ENCODE measurements at places on chromosomes 7 and 10.

DNA sequence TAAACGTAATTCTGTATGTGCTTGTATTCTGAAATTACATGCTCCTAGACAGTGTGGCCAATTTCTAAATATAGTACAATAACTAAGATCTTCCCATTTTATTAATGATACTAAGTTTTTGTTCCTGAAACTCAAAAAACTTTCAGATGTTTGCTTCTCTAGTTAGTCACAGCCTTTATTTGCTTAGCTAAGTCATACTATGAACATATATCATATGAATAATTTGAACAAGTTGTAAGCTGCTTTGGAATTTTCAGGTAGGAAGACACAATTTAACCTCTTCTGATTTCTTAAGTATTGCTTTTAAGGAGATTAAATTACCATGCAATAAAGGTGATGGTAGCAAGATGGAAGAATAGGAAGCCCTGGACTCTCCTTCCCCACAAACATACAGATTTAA is 148.7 kb downstream of the AMPH start:
- DNase-seq = no peak

GRCh38 chr10:123275136-123275564 is 120.9 kb downstream of the BUB3 start:
- no peak for DNase-seq

GRCh38 chr7:8684426-8684825 is 251.0 kb downstream of the NXPH1 start:
- no peak for DNase-seq

- DNase-seq = no peak
These were observed 469 bp upstream of the NOC3L start for GRCh38 chr10:94363251-94363565.

GRCh38 chr10:12587451-12587888 is 238.1 kb downstream of the CAMK1D start:
- no peak for DNase-seq

GRCh38 chr7:55469721-55470120 is 102.6 kb downstream of the VOPP1 start:
- no peak for DNase-seq

GRCh38 chr7:107782374-107782773 is 20.6 kb downstream of the SLC26A3 start:
- DNase-seq = no peak

DNA sequence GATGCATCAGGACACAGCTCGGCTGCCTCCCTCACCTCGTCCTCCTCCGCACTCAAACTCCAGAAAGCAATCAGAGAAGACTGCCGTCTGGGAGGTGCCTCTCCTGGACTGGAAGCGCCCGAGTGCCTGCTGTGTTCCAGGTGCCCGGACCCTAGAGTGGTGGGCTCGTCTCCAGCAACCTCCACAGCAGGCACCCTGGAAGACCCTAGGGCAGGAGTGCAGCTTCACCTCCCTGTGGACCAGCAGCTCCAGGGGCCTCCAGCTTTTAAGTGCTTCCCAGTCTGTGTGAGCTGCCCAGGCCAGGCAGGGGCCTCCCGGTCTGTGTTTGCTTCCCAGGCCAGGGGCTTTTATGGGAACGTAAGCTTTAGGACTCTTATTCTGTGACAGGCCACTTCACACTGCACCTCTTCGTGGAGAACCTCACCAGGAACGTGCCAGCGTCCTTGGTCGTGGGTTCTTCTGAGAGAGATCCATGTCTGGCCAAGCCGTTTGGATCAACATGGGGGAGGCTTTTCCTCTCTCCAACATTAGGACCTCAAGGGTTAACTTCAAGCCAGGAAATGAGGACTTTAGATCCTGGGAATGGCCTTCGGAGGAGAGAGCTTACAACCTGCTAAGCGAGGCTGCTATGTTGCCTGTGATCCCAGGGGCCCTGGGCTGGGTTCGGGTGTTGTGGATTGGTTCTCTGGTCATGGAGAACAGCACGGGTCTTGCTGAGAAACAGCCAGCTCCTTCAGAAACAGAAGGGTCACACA is 5.9 kb upstream of the PWWP2B start:
- no peak for DNase-seq

DNA sequence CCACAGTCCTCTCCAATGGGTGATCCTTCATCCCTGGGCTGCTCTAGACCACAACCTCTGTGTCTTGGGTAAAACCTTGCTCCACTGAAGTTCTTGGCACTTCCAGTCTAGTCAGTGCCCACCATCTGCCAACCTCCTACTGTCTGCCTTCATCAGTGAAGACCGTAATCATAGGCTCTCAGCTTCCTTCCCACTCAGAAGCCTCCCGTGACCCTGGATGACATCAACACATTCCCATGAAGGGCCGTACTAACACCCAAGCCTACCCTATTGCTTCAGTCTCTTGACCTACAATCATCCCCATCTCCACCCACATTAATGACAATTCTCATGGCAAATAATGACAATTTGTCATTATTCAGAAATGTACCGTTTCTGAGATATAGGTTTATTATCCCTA is 27.6 kb upstream of the GARS1 start:
- no peak for DNase-seq

- no peak for DNase-seq
These were observed 165.5 kb downstream of the CDK14 start for GRCh38 chr7:90761584-90761983.

GRCh38 chr10:8584666-8585065 is 530.2 kb downstream of the GATA3 start:
- DNase-seq = no peak

GRCh38 chr10:21423338-21423737 is 102.1 kb downstream of the SKIDA1 start:
- DNase-seq = no peak

GRCh38 chr10:86299562-86299961 is 67.0 kb downstream of the GRID1 start:
- DNase-seq = no peak

GRCh38 chr7:37663693-37664092 is 19.9 kb upstream of the GPR141 start:
- no peak for DNase-seq

GRCh38 chr7:54728411-54728810 is 30.6 kb downstream of the SEC61G start:
- DNase-seq = no peak

GRCh38 chr7:5624386-5625365 is 156.8 kb downstream of the RNF216 start:
- DNase-seq = no peak

DNA sequence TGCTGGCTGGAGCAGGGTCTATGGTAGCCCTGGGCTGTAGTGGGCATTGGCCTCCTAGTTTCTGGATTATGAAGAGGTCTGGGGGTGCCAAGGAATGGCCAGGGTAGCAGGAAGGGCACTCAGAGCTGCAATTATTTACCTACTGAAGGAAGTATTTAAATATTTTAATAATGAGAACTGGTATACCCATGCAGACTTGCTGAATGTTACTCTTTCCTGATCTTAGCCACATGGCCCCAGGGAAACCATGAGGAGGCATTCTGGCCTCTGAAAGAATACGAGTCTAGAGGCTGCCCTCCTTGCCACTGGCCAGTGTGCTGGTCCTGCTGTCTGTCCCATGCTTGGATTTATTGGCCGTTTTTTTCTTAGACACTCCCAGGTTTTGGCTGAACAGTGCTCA is 599.7 kb downstream of the LRMDA start:
- no peak for DNase-seq

DNA sequence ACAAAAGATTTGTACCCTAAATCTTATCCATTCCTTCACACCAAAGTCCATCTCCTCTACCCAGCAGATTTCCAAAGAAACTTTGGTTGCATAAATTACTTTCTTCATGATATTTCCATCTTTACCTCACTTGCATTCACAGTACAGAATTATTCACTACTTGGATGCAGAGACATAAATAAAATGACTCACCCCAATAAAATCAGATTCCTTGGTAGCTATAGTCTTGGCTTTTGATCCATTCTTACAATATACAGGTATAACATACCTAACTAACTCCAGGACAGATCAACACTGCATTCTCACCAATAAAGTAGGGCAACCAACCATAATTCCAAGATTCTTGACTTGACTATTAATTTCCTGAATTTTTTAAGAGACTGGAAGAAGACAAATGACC is 815.1 kb downstream of the MAGI2 start:
- no peak for DNase-seq

DNA sequence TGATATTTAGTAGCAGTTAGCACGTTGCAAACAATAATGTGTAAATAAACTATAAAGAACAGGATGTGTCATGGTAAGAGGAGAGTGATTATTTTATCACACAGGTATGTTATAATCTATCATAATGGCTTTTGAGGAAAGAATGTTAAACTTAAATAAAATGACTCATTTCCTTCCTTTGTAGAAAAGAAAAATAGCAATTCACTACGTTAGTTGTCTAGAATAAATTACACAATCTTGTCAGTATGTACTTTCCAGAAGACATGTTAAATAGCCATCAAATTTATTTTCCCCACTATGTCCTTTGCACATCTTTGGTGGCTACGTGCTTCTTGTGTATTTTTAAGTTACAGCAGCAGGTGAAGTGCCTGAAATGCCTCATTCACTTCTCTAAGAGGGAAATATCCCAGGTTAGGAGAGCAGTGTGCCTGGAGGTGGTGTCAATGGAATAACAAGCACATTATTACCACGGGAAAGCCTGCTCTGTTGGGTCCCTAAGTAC is 133.8 kb downstream of the SEMA3A start:
- DNase-seq = no peak

DNA sequence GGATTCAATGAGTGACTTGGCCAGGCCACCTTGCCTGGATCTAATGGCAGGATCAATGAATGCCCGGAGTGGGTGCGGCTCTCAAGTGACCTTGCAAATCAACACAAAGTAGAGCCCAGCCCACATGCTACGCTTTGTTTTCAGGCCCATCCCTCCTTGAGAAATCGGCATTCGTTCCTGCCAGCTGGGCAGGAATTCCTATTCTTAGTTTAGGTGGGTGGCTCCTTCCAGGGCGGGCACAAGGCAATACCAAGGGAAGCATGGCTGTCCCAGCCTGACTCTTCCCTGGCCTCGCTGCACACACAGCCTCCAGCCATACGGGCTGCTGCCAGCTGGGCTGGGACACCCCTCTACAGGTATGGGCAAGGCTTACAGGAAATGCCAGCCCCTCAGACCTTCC is 119.3 kb downstream of the SH3PXD2A start:
- DNase-seq = no peak

GRCh38 chr10:65861249-65861648 is 1064.6 kb upstream of the LRRTM3 start:
- DNase-seq = no peak

GRCh38 chr7:27364344-27364758 is 121.7 kb downstream of the EVX1 start:
- no peak for DNase-seq

DNA sequence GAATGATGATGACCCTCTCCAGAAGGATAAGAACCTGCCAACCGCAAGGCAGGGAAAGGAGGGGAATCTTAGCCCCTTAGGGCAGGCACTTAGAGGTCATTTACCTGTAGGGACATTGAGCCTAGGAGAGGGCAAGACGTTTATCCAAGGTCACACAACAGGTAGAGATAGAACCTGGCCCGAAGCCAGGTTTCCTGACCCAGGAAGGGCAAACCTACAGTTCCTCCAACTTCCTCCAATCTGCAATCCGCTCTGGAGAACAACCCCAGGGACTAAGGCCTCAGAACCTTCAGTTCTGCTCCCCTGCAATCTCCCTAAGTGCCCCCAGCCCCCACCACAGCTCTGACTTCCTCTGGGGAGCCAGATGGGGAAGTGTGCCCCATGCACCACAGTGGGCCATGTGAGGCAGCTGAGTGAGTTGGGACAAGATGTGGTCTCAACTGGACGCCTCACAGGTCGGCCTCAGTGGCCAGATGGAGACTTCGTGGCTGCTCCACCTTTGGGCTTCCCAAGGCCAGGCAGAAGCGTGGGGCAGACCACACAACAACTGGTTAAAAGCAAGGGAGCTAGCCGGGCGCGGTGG is 1.4 kb upstream of the PSAP start:
- no peak for DNase-seq

DNA sequence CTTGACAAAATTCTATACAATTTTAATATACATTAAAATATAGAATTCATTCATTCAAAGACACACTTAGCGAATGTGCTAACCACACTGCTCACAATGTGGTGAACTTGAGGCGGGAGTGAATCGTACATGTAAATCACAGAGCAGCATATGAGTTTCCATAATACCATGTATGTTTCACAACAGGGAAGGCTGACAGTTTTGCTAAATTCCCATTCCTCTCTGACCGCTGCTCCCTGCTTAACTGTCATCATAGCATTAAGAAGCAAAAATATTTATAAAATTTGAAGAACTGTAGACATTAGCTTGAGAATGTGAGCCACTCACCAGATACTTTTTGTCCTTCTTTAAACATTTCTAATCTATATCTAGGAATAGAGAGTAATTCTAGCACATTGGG is 763.3 kb downstream of the MAGI2 start:
- no peak for DNase-seq

GRCh38 chr7:67470256-67470751 is 473.7 kb downstream of the TYW1 start:
- no peak for DNase-seq

- no peak for DNase-seq
These were observed 682.8 kb upstream of the NRP1 start for GRCh38 chr10:34017281-34017680.

GRCh38 chr10:119762805-119763798 is 37.3 kb downstream of the INPP5F start:
- no peak for DNase-seq

DNA sequence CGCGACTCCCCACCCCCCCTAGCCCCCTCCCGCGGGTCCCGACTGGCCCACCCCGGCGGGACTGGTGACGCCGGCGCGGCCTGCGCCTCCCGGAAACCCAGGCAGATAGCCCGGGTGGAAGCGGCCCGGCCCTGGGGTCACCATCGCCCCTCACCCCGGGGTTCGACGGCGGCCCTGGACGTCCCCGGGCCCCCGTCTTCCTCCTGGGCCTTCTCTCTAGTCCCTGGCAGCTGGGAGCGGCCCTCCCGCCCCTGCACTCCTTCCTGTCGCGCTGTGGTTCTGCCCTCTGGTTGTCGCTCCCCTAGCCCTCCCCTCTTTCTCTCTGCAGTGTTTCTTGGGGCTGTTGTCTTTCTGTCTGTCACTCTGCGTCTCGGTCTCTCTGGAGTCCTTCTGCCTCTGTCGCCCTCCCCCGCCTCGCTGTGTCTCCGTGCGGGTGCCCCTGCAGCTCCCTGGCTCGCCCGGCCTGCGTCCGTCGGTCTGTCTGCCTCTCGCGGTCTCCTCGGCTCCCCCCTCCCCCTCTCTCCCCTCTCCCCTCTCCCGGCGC is 90.5 kb upstream of the PAX2 start:
- DNase-seq = no peak

DNA sequence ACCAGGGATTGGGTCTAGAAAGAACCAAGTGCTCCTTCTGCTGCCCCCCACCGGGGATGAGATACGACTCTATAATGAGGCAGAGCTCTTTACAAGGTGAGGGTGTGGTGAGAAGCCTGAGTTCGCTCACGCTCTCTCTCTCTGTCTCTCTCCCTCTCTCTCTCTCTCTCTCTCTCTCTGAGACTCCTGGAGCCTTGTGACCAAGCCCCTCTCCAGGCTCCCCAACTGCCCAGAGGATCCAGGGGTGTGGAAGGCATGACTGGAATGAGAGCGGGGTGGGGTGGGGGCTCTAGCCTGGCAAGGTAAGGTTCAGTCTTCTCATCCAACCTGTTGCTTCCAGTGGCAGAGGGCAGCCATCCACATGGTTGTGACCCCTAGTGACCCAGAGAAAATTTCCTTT is 3.1 kb upstream of the PTF1A start:
- no peak for DNase-seq
